ENCODE measurements at places on chromosomes 2 and 18.

DNA sequence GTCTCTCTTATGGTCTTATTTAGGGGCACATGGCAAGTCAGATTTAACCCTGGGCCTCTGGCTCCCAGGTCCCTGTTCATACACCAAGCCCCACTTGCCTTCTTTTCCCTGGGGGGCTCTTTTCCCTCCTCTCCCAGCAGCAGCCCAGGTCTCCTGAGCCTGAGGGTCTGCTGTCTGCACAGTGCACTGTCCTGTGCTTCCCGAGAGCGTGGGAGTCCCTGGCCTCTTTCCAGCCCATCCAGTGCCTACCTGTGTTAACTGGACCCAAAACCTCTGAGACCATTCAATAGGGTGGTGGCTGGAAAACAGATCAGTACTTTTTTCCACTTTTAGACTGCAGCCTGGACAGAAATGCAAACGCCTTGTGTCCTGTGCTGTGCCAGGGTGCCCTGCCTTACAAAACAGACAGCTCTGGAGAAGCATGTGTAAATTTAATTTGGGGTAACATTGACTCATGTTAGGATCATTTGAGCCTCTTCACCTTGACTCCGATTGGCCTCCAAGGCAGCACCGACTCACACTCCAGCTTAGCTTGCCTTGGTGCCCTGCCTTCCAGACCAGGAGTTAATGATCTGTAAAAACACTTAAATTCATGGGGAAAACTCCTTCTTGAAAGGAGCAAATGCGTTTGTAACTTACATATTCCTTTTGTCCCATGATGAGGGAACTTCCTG is 34.3 kb downstream of the TWIST2 start:
- DNase-seq: no peak

DNA sequence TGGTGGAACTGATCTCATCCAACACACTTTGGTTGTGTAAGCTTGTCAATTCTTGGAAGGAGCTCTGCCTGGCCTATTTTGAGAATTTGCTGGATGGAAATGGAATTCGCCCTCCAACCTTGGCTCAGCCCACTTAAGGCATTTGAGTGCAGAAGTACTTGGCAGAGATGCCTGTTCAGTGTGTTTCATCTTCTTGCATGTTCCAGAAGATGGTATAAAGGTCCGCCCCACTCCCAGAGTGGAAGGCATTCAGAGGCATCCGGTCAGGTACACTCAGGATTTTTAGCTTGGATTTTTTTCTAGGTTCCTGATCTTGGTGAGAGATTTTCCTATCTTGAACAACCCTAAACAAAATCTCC is 61.3 kb upstream of the TXNDC2 start:
- peak; percentile 91 for DNase-seq

DNA sequence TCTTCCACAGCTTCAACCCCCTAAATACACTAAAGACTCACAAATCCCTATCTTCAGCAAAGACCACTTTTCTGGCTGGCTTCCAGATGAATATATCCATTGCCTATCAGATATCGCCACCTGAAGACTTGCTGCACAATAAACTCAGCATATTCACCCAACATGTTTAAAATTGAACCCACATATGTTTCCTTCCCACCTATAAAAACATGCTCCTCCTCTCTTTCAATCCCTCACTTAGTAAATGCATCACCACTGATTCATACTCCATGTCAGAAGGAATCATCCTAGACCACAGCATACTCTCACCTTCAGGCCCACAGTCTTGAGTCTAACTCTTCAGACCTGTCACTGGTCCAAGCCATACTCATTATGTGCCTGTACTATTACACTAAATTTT is 5.3 kb downstream of the SPC25 start:
- DNase-seq: no peak

- DNase-seq: no peak
These were observed 33.5 kb upstream of the RAB27B start for GRCh38 chr18:54794823-54795222.

DNA sequence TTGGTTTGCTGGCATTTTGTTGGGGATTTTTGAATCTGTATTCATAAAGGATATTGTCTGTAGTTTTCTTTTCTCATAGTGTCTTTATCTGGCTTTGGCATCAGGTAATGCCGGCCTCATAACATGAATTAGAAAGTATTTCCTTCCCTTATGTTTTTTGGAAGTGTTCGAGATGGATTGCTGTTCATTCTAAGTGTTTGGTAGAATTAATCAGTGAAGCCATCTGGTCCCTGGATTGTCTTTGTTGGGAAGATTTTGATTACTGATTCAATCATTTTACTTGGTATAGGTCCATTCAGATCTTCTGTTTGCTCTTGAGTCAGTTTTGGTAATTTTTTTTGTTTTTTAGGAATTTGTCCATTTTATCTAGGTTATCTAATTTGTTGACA is 22.3 kb downstream of the KIAA1328 start:
- no peak for DNase-seq

GRCh38 chr2:169072163-169072925 is 3.0 kb downstream of the DHRS9 start:
- DNase-seq: no peak

DNA sequence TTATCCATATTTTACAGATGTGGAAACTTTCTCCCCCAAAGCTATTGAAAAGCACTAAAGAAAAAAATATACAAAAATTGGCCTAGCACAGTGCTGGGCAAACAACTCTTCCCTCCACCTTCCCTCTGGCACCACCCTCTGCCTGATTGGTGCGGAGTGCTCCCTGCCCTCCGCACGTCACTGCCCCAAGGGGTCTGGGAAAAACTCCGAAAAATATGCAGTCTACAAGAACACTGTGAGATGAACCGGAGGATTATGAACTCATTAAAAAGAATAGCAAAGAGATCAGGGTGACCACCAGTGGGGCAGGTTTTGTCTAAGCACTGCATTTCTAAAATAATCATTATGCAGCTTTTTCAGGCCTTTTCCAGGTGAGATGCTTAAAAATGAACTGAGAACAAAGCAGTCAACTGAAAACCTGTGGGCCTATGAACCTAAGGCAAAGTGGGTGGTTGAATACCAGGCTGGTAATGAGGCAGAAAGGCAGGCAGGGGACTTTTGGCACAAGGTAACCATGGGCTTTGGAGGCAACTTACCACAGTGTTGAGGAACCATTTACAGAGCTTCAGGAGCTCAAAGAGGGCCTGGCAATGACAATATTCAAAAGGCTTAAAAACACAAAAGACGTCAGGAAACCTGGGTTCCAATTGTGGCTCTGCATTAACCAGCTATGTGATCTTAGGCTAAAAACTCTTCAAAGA is 57.5 kb downstream of the AAK1 start:
- no peak for DNase-seq

- DNase-seq: peak; percentile 20
These were observed 42.3 kb upstream of the FAM136A start for GRCh38 chr2:70344195-70344594.

- DNase-seq: peak; percentile 71
These were observed 80.0 kb downstream of the GFPT1 start for GRCh38 chr2:69306822-69307578.

DNA sequence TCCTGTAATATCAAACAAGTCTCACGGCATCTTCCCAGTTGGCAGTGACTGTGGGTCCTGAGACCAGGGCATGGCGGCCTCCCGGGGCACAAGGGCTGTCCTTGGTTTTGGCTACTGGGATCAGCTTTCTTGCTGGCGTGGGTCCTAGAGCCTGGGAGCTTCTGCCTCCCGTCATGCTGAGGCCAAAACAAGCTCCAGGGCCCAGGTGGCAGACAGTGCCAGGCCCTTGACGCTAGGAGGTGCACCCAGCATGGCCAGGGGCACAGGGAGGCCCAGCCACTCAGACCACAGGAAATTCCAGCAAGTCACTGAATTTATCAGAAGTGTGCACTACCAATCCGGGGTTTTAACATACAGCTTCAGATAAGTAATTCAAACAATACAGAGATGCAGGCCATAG is 184.7 kb downstream of the EIPR1 start:
- no peak for DNase-seq

- DNase-seq: no peak
These were observed 129.0 kb downstream of the LPIN1 start for GRCh38 chr2:11875481-11875880.

DNA sequence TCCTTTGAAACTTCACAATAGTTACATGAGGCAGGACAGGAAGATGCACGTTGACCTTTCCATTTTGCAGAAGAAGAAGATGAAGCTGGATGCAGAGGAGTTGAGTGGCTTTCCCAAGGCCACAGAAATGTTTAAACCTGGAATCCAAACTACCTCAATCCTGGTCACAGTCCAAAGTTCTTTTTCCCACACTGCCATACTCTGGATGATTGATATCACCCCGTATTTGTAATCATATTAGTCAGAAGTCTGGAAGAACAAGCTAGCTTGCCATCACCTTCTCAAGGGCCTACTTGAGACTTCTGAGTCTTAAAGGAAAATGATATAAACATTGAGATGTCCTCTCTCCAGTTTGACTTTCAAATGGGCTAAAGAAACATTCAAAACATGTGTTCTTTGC is 190.1 kb downstream of the LNPK start:
- no peak for DNase-seq

- DNase-seq: no peak
These were observed 59.6 kb downstream of the LDLRAD4 start for GRCh38 chr18:13278062-13278630.

Data from fibroblast of lung (primary cell).